ENCODE measurements at places on chromosomes 1 and 21.

DNA sequence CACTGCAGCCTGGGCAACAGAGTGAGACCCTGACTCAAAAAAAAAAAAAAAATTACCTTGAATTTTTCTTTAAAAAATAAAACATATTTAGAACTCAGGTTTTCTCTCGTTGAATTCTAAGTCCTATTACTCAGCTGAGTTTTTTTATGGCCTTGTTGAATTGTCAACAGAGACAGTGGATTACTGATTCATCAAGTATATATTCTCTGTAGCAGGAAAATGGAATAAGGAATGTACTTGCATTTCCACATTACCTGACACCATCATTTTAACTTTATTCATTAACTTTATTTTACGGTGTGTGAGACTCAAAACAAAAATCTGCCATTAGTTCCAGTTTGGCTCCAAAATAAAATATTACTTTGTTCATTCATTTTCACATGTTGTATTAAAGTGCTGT is 53.8 kb upstream of the APP start:
- DNase-seq: no peak

DNA sequence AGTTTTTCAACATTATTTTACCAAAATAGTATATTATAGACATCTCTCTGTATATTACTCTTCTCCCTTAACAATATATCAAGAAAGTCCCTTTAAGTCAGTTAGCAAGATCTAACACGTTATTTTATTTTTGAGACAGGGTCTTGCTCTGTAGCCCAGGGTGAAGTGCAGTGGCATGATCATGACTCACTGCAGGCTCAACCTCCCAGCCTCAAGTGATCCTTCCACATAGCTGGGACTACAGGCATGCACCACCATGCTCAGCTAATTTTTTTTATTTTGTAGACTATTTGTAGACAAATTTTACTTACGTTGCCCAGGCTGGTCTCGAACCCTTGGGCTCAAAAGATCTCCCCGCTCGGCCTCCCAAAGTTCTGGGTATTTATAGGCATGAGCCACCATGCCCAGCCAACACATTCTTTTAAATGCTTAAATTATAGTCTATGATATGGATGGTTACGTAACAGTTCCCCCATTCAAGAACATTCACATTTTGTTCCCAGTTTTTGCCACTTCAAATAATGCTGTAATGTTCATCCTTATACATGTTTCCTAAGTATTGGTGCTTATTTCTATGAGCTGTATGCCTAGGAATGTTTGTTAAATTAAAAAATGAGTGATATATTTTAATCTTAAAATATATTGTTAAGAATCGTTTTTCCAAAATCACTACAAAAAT is 70.4 kb downstream of the TUT4 start:
- no peak for DNase-seq

- no peak for DNase-seq
These were observed 19.5 kb downstream of the PAFAH2 start for GRCh38 chr1:25978403-25978802.

DNA sequence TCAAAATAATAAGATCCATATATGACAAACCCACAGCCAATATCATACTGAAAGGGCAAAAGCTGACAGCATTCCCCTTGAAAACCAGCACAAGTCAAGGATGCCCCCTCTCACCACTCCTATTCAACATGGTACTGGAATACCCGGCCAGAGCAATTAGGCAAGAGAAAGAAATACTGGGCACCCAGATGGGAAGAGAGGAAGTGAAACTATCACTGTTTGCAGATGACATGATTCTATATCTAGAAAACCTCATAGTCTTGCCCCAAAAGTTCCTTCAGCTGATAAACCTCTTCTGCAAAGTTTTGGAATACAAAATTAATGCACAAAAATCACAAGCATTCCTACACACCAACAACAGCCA is 442.7 kb downstream of the PTBP2 start:
- no peak for DNase-seq

GRCh38 chr1:204623894-204624361 is 61.6 kb downstream of the LRRN2 start:
- DNase-seq: peak; percentile 80

GRCh38 chr1:231217056-231217455 is 24.0 kb upstream of the GNPAT start:
- DNase-seq: no peak

DNA sequence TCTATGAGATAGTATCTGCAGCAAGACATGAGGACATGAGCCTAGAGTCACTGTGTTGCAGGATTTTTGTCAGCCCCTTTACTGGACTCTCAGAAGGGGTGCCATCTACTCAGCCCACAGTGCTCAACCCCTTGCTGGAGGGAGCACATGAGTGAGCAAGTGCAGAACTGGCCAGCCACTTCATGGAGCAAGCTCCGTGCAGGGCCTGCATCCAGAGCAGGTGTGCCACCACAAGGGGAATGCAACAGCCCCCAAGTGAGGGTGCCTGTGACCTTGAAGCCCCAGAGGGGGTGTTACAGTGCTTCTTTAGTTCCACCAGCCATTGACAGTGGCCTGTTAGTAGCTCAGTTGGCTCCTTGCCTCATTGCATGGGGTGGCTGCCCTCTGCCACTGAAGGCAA is 649.7 kb downstream of the PLPP3 start:
- DNase-seq: no peak

DNA sequence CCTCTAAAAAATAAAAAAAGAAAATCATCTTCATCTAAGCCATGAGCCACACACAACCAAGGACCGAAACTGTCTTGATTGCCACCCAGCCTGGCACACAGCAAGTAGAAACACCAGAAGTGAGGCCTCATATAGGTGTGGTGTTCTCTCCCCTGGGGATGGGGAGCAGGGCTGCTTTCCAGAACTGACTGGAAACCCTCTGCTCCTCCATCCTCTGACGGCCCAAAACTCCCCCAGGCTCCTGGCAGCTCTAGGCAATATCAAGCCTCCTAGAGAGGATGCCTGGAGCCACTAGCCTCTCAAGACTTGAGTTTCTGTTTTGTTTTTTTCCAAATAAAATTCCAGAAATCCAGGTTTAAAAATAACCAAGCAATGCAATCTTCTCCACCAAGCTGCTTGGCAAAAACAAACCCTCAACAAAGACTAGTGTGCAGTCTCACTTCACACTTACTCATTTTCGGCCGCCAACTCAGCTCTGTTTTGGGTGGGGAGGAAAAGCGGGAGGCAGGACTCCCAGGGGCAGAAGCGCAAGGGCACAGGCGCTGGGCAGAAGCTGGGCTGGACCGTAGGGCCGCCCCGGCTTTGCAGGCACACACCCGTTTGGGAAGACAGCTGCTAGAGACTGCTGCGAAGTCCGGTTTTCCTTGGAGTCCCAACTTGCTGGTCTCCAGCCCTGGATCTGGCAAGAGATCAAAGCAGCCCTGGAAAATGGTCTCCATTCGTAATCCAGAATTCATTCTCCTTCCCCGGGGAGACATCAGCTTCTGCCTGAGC is 78.2 kb upstream of the CAPZB start:
- no peak for DNase-seq

DNA sequence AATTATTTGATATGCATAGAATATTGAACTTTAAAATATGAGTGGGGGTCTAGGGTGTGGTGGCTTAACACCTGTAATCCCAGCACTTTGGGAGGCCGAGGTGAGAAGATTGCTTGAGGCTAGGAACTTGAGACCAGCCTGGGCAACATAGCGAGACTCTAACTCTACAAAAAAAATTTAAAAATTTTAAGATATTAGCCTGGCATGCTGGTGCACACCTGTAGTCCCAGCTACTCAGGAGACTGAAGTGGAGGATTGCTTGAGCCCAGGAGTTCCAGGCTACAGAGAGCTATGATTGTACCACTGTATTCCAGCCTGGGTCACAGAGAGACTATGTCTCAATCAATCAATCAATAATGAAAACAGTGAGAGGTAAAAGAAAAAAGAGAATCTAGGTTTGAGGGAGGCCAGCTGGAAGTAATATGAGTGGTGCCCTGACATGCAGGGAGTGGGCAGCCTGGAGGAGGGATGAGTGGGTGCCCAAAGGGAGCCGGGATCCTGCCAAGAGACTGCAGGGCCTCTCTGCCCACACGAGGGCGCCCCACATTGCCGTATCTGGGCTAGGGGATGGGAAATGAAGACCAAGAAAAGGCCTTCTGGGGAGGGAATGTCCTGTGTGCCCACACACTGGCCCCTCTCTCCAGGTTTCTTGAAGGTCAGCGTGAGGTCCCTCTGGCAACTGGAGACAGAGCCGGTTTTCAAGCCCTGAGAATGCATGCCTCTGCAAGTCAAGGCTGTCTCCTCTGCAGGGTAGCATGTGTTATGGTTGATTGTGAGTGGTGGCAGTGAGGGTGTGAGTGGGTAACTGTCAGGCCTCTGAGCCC is 93.9 kb upstream of the PPM1J start:
- peak; percentile 91 for DNase-seq

GRCh38 chr1:43288785-43289706 is 3.7 kb upstream of the C1orf210 start:
- DNase-seq: no peak

DNA sequence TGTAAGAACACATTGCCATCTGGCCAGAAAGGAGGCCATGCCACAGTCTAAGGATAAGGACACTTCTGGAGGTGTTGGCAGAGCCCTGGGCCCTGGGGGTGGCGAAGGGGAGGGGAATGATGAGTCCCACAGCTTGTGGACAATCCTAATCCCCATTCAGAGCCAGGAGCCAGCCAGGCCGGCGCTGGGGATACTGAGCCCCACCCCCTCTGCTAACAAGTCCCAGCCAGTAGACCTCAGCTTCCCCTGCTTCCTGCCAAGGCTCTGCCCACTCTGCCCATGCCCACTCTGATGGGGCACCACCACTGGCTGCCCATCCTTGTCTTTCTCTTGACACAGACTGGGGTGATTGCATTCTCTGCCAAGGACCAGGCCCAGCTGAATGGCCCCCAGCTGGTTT is 71.9 kb downstream of the NAV1 start:
- no peak for DNase-seq

DNA sequence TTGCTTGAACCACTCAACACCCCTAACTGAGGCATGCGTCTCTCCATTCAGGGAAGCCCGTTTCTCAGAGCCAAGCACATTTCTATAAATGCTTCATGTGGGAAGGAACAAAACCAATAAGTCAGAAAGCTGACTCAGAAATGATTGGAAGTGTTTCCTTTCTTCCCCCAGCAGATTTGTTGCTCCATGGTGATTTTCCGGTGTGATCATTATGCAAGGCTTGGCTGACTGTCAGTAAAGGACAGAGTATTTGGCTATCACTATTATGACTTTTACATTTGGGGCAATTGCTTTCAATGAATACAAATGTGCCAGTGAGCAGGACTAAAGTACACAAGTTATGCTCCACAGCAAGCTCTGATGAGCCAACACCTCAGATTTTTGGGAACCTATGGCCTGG is 53.3 kb upstream of the ZC3H11B start:
- DNase-seq: no peak

DNA sequence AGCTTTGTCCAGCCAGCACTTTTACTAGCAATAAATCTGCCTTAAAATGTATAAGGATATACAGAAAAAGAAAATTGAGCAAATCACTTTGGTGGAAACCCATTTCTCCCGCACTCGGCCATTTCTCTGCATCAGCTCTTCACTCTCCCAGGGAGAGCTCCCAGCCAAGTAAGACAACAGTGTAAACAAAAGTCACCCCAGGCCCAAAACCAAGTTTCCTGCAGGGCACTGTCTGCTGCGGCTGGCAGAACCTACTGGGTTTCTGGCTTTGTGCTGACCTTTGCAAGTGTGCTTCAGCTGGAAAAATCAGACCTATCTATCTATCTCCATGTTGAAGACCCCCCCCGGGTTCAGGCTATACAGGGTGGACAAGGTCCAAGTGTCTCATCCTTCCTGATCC is 476.7 kb upstream of the CAMK1G start:
- no peak for DNase-seq

- DNase-seq: no peak
These were observed 560 bp upstream of the CSDE1 start for GRCh38 chr1:114758256-114758832.

DNA sequence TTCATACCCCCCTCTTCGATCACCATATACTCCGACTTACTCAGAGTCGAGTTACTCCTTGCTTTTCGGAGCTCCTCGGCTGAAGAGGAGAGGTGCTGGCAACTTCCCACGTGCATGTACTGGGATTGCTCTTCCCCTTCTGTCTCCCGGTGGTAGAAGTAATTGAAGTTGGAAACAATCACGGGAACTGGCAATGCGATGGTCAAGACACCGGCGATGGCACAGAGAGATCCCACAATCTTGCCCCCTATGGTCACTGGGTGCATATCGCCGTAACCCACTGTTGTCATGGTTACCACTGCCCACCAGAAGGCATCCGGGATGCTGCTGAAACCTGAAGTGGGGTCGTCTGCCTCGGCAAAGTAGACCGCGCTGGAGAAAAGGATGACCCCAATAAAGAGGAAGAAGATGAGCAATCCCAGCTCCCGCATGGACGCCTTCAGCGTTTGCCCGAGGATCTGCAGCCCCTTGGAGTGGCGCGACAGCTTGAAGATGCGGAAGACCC is 1.5 kb downstream of the KCNA3 start:
- peak; percentile 11 for DNase-seq

DNA sequence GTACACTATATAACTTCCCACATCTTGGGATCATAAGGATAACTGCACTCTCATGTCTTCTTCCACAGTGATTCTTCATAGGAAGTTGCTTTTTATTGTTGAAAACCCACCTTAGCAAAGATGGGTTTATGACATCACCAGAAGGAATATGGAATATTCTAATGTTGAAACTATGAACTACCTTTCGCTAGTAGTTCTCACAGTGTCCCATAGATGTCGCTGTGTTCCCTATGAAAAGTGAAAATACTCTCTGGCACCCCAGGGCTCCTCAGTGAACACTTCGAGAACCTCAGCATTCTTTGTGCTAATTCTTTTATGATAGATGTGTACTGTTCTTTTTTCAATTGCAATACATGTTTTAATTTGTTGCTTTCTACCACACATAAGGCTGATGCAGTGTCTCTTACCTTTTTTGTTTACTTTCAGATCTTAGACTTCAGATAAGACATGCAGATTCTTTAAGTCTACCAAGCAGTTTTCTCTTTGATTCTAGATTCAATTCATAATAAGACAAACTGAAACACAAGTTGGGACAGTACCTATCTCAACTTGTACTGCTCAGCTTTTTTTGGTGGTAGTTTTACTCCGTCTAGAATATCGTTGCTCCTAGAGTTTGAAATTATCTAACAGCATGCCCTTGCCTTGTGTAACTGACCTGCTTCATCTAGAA is 90.8 kb downstream of the GTF2B start:
- peak; percentile 60 for DNase-seq

DNA sequence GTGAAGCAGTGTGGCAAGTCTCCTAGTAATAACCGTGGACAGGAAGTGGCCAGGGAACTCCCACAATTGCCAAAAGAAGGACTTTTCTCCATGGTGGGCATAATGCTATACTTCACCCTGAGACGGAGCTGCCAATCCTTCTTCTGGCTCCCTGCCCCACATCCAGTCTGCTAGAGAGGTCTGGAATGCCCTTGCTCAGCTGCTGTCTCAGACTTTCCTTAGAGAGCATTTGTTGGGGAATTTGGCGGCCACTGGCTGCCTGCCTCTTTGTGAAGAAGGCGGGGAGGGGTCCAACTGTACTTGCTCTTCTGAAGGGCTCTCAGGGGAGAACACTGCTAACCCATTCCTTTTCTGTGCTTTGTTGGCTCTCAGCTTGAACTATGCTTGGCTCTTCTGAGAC is 123.7 kb upstream of the EDN2 start:
- DNase-seq: no peak

- DNase-seq: no peak
These were observed 60.8 kb upstream of the SLC35F3 start for GRCh38 chr1:233843525-233844204.

All from GM23338 (cell line).